Effector CD4-positive, alpha-beta T cell (primary cell): ENCODE measurements at places on chromosomes 2 and 18.

- DNase-seq = no peak
Observed at GRCh38 chr2:202933139-202933510, 21.1 kb downstream of the CARF start.

- no peak for DNase-seq
Observed at GRCh38 chr2:86413296-86414094, 27.7 kb upstream of the KDM3A start.

- DNase-seq = no peak
Observed at GRCh38 chr2:151730262-151730975, 3.9 kb downstream of the NEB start.

DNA sequence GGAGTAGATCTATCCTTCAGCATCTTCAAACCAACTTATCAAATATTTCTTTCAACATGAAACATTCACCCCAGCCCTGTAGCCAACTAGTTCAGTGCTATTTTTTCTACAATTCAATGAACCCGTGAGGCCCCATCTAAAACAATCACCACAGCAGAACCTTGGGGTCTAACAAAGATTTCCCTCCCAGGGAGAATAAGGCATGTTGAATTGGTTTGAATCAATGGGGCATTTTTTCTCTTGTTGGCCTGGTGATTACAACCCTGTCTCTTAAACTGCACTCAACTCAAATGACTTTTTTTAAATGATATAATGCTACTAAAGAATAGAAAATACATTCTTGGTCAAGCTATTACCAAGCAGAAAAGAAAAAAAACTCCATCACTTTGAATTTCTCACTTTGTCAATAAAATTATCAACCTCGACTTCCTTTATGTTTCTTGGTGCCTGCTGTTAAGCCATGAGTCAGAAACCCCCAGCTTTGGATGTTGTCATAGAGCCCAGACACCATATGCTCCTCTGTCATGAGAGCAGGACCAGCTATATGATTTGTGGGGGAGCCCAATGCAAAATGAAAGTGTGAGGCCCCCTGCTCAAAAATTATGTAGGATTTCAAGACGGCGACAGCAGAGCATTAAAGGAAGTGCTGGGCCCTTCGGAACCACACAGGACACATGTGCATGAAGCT is 282.4 kb downstream of the MEIS1 start:
- DNase-seq = no peak

DNA sequence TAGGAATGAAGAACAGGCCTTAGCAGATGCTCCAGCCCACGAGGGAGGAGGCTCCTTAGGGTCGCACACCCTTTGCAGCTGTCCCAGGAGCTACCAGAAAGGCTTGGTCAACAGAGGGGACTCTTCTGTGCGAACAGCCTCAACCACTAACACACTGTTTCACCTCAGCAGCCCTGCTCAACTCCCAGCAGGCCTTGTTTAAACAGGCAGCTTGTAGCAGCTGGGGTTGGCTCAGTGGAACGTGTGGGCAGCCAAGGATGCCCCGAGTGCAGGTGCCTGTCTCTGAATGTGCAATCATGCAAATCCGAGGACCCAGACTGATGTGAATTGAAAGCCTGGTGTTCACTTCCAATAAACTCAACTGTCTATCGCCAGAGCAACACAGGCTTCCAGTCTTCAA is 88.7 kb upstream of the CXCR4 start:
- DNase-seq = no peak

DNA sequence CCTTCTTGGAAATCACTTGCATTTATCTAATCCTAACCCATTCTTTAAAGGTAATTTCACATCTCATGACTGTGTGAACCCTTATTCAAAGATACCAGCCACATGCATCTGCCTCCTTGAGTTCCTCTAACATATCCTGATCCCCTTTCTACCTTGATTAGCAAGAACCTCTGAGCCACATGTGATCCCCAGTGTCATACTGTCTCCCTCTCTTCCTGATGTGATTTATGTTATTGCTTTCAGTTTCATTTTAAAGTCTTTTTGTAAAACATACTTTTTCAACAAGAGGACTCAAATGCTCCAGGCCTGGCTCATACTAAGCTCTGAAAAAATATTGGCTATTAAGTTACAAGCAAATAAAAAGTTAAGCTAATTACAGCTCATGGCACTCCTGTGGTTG is 470.1 kb downstream of the DLGAP1 start:
- DNase-seq = no peak

DNA sequence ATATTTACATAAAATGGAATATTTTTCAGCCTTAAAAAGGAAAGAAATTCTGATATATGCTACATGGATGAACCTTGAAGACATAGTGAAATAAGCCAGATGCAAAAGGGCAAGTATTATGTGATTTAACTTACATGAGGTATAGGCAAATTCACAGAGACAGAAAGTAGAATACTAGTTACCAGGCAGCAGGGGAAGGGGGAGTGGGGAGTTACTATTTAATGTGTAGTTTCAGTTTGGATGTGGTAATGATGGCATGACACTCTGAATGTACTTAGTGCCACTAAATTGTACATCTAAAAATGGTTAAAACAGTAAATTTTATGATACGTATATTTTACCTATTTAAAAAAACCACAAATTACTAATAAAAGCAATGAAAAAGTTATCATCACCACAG is 12.1 kb downstream of the METTL4 start:
- DNase-seq = no peak

DNA sequence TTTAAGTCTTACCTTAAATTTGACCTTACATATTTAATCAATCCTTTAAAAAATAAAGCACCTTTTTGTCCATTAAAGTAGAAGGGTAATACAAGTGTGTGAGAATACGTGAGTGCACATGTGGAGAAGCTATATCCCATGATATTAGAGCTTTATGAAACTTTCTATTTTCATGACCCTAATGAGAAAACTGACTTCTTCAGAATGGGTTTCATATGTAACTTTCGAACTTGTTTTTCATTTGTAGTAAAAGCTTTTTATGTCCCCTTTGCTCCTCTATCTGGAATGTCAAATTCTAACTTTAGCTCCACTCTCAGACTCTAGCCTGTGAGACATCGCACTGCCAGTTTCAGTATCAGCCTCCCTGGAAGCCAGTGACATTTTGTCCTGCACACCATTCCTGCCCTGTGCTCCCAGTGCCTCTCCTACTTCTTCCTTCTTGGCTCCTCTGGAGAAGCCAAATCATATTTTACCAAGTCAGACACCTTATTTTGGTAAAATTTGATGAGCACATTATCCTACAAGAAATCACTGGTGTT is 42.0 kb downstream of the MAPRE2 start:
- no peak for DNase-seq
